DMS 273 treated with DMSO at 0.1 percent for 48 hours (cell line): ENCODE measurements at places on chromosomes 7 and 10.

- no peak for DNase-seq
Measured at GRCh38 chr7:155093596-155093995, 23.5 kb downstream of the HTR5A start.

DNA sequence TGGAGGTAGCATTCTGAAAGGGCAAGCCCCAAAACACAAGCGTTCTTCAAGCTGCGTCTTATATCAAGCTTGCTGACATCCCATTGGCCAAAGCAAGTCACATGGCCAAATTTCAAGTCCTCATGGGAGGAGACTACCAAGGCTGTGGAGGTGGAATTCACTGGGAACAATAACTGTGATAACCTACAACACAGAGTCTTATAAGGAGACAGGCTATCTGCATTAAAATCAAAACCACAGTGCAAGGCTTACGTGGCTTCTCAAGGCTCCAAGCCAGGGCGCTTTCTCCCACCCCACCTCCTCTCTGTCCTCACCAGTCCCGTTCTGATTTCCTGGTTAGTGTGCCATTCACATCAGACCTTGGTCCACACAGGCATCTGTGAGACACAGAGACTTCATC, 39.4 kb downstream of the ADRB1 start:
- no peak for DNase-seq

GRCh38 chr10:69360485-69361302, 56.0 kb downstream of the TACR2 start:
- peak; percentile 27 for DNase-seq

GRCh38 chr7:25707768-25708620, 444.0 kb upstream of the NFE2L3 start:
- no peak for DNase-seq

DNA sequence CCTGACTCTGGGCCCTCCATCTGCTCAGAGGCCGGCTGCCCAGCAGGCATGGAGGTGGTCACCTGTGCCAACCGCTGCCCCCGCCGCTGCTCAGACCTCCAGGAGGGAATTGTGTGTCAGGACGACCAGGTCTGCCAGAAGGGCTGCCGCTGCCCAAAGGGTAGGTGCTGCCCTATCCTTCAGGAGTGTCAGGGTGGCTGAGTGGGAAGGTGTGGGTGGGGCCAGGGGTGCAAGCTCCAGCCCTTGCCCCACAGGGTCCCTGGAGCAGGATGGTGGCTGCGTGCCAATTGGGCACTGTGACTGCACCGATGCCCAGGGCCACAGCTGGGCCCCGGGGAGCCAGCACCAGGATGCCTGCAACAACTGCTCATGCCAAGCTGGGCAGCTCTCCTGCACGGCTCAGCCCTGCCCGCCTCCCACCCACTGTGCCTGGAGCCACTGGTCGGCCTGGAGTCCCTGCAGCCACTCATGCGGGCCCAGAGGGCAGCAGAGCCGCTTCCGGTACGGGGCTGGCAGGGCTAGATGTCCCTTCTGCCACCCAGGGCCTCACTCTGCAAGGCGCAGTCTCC, 17.5 kb upstream of the ZNF862 start:
- DNase-seq = no peak

DNA sequence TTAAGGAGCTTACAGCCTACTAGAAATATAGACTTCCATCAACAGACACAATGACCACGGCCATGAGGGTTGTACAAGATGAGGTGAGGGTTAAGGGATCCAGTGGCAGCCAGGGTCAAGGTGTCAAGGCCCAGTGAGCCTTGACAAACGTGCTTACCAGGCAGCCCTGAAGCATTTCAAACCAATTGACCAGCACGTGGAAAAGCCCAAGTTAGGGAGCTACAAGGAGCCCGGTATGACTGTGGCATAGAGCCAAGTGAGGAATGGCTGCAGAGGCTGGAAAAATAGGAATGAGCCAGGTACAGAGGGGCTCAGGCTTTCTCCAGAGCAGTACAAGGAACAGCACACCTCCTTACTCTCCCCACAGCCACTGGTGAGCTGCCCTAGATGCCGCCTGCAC, 12.7 kb downstream of the AFAP1L2 start:
- DNase-seq = no peak

GRCh38 chr10:4883079-4883739, 57.2 kb downstream of the AKR1E2 start:
- DNase-seq = no peak

DNA sequence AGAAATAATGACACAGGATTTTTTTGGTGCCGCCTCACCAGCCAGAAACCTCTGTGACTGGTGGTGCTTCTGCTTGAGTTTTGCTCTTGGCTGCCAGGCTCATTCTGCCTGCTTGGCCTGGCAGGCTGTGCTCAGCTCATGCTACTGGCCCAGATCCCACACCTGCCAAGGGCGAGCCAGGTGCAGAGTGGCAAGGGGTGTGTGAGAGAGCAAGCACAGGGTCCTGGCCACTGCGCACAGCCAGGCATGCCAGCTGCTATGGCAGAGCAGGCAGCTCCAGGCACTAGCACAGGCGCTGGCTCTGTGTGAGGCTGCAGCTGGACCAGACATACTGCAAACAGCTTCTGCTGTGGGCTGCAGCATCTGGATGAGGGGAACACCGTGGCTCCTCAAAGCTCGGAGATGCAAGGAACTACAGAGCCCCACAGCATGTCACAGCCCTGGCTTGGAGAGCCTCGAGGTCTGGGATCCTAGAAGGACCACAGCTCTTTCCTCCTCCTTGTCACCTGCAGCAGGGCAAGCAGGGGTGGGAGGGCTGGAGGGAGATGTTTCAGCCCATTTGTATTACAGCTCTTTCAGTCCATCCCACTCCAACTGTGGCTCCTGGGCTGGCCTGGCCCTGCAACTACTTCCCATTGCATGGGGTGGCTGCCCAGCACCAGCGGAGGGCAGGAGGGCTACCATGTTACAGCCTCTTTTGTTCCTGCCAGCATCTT, 313.4 kb upstream of the SEMA3C start:
- DNase-seq = no peak

- no peak for DNase-seq
Measured at GRCh38 chr7:2542916-2543871, 12.1 kb downstream of the BRAT1 start.

DNA sequence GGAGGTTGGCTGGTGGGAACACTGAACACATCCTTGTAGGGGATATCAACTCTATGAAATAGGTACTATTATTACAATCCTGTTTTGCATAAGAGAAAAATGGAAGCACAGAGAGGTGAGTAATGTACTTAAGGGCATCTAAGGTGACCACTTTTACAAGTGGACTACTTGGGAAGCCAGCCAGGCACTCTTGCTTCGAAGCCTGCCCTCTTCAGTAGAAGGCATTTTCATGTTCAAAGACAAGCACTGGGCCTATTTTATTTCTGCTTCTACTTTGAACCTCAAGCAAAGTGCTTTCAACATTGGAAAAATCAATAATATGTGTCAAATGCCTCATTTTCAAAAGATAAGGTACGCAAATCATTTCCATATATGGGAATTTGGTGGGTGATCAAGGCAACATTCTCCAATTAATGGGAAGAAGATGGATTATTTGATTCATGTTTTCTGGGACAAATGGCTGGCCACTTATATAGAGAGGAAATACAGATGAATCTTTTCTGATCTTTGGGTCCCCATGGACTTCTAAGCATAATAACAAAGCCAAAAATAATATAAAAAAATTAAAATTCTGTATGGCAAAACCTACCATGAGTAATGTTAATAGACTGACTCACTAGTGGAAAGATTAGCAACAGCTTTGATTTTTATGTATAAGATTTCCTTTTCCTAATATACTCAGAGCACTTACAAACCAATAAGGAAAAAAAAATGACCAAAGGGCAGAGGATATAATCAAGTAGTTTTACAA, 270.2 kb downstream of the FRMD4A start:
- DNase-seq = no peak

- DNase-seq = no peak
Measured at GRCh38 chr7:156147104-156147503, 334.8 kb upstream of the SHH start.

DNA sequence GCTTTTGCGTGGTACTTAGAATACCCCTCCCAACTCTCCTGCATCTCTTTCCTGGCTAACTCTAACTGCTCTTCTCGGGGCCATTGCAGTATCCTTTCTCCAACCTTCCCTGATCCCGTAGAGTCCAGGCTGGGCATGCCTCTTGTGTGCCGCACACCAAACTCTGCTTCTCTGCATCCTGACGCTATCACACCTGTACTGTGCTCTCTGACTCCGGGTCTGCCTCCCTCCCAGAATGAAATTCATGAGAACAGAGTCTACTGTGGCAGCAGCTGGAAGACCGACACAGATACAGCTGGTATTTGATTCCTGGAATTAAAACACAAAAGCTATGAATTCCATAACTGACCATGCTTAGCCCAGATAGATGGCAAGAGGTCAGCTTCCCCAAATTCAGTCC, 60.9 kb downstream of the C10orf67 start:
- no peak for DNase-seq

GRCh38 chr7:22356701-22357310, at the start of gene RAPGEF5:
TSS of gene RAPGEF5 (minus strand) at chr7:22357154. CDS start at chr7:22357060, 94 bp downstream.
- DNase-seq = no peak

- DNase-seq = no peak
Measured at GRCh38 chr7:11216276-11216675, 242.6 kb downstream of the PHF14 start.

GRCh38 chr10:5550621-5551530, 26.1 kb downstream of the CALML3 start:
- no peak for DNase-seq

DNA sequence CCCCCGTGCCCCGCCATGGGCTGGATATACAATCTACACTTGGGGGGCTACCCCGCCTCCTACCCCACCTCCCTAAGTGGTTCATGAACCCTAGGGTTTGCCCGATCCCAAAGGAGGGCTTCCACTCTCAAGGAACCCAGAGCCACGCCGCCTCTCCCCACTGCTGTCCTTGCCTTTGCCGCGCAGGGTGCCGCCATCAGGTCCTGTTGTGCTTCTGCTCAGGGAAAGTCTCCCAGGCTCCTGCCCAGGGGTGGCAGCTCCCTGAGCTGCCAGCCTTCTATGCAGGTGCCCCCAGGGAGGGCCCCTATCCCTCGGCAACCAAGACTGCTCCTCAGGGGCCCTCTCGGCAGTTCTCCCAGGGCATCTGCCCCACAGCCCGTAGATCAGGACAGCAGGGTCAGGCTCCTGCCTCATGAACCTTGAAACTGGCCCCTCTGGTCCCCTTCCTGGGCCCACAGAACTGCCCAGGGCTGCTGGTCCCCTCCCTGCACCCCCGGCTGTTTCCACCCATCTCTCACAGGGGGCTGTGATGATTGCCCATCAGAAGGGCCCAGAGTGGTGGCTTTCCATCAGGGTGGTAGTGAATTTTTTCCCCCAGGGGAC, 13.0 kb upstream of the PCBD1 start:
- no peak for DNase-seq

- DNase-seq = no peak
Measured at GRCh38 chr7:49295146-49295545, 370.8 kb downstream of the CDC14C start.

DNA sequence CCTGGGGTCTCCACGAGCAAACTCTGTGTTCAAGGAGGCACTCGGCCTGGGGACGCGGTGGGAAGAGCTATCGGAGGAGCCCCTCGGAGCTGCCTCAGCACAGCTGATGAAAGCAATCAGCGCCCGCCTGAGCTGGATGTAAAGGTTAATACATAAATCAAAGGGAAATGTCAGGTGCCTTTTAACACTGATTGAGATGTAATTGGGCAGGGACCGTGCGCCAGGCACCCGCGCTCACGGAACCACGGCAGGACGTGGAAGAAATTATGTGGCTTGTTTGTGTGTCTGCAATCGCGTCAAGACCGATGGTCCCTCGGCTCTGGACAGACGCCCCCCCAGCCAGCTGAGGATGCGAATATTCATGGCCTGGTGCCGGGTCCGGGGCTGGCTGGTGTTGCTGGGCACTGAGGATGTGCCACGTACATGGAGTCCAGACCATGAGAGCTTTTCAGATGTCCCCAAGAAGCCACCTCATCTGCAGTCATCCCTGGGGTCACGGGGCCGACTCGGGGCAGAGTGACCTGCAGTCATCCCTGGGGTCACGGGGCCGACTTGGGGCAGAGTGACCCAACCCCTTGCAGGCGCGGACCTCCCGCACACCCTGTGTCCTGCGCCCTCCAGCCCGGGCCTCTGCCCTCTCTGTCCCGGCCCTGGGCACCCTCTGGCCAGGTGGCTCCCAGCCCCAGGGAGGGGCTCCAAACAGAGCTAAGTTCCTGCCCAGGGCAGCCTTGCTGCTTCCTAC, 15.6 kb downstream of the FOXL3 start:
- no peak for DNase-seq

- DNase-seq = no peak
Measured at GRCh38 chr7:43677864-43678263, 51.5 kb downstream of the COA1 start.

- no peak for DNase-seq
Measured at GRCh38 chr10:3056280-3057037, 10.9 kb upstream of the PFKP start.

GRCh38 chr10:110641256-110641655, 2.9 kb upstream of the RBM20 start:
- no peak for DNase-seq

GRCh38 chr7:15967551-15967950, 281.1 kb upstream of the MEOX2 start:
- DNase-seq = no peak

GRCh38 chr7:155796381-155797261, 15.6 kb downstream of the SHH start:
- DNase-seq = no peak

DNA sequence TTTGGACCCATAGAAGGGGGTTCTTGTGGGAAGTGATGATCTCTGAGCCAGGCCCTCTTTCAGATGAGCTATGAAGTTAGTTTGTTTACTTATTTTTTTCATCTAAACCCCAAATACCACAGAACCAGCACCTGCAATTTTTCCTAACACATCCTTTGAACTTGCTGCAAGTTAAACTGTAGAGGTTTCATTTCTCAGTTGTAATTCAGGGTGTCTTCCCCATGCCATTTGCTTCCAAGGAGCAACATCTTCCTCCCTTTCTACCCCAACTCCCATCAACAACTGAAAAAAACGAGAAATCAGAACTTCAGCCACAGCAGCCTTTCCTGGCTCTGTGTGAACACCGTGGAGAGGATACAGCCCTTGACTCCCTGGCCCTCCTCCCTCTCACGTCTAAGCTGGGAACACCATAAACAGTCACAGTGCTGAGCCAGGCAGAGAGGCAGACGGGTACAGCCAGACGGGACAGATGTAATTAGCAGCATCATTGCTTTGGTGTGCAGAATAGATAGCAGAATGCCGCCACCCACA, 63.6 kb downstream of the RGS10 start:
- peak; percentile 23 for DNase-seq

GRCh38 chr10:127196282-127197153, at the start of gene INSYN2A:
TSS of gene INSYN2A (minus strand) at chr10:127196591. CDS start at chr10:127176395, 20,196 bp downstream.
- DNase-seq = no peak

DNA sequence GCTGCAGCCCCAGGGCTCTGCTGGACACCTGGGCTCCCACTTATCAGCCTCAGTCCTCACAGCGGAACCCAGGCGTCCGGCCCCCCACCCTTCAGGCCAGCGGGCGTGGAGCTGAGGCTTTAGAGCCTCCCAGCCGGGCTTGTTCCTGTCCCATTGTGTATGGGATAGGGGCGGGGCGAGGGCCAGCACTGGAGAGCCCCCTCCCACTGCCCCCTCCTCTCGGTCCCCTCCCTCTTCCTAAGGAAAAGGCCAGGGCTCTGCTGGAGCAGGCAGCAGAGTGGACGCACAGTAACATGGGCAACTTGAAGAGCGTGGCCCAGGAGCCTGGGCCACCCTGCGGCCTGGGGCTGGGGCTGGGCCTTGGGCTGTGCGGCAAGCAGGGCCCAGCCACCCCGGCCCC, 2.7 kb downstream of the NOS3 start:
- DNase-seq = no peak
